Myometrial cell (primary cell): ENCODE measurements at places on chromosomes 12 and 14. TPM values are rescaled to one million over a fixed set of nuclear protein-coding genes. Genes with fewer than 3 reads are reported as not detected.

TSPAN19 gene
- not detected in 2 replicates for total RNA-seq

C12orf50 gene
- total RNA-seq, result not detected in 2 replicates

ANKRD33 gene
- not detected in 2 replicates for total RNA-seq

DCTN2 gene
- total RNA-seq, result 175 and 242 TPM in 2 replicates

TPH2 gene
- not detected in 2 replicates for total RNA-seq

LRTM2 gene
- total RNA-seq, result not detected in 2 replicates

SERPINA1 gene
- 0.86 and 1.6 TPM in 2 replicates for total RNA-seq

CFL2 gene
- total RNA-seq, result 113 and 132 TPM in 2 replicates
